ENCODE measurements at places on chromosomes 7 and 10. TPM values are rescaled to one million over a fixed set of nuclear protein-coding genes. Genes with fewer than 3 reads are reported as not detected.

The XRCC2 gene
- total RNA-seq: 21.3 TPM

The CLRN3 gene
- not detected for total RNA-seq

The CPA2 gene
- total RNA-seq: not detected

The PRR15 gene
- total RNA-seq: not detected

The LRRC61 gene
- total RNA-seq: 23.5 TPM

The CALML3 gene
- total RNA-seq: not detected

The EPHA1 gene
- total RNA-seq: 2.3 TPM

The SEMA3D gene
- not detected for total RNA-seq

The CALHM3 gene
- not detected for total RNA-seq

Data from activated naive CD8-positive, alpha-beta T cell treated with anti-CD3 and anti-CD28 coated beads for 36 hours (primary cell).